Stimulated activated CD8-positive, alpha-beta memory T cell treated with anti-CD3 and anti-CD28 coated beads, Interleukin-2, amount 100 ng/mL, for 1 hour (primary cell): ENCODE measurements at places on chromosomes 6 and 20.

DNA sequence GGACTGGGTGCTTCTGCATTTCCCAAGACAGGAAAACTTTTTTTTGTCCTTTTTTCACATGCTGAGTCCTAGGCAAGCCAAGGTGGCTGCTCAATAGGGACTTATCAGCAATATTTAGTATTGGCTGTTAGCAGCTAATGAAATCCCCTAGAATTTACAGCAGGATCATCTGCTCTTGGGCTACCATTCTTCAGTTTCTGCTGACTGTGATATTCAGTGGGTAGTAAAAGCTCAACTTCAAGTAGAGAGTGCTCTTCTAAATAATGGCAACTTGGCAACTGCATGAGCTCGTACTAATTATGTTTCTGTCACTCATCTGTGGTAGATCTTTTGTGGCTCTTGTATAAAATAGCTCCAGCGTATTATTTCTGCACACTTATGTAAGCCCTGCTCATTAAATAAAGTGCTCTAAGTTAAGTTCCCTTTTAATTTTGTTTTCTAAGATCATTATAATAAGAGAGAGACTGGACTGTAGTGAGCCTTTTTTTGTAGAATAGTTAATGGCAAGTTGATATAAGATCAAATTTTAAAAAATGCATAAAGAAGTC is 110.3 kb downstream of the SLC35F1 start:
- DNase-seq, result no peak

DNA sequence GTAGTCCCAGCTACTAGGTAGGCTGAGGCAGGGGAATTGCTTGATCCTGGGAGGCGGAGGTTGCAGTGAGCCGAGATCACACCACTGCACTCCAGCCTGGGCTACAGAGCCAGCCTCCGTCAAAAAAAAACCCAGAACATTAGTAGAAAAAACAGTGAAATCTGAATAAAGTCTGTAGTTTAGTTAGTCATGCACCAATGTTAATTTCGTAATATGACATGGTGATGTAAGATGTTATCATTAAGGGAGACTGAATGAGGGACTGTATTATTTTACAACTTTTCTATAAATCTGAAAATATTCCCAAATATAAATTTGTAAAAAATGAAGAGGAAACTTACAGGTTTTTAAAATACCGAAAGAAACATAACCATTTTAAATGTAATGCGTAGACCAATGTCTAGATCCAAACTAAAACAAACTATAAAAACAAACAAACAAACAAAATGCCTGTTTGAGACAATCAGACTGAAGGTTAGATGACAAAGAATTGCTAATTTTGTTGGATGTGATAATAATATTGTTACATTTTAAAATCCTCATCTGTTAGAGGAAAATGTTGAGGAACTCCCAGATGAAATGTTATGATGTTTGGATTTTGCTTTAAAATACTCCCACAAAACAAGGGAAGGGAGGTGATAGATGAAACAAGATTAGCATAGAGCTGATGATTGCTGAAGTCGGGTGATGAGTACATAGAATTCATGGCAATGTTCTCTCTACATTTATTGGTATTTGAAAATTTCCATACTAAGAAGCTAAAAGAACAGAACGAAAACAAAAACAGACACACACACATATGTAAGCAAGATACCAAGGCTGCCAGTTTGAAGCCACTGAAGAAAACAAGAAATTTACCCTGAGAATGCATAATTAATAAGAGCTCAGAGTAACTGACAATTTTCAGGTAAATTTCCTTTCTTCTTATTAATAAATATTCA is 1.8 kb downstream of the GSTA4 start:
- DNase-seq, result no peak

GRCh38 chr6:1870932-1871331 is 261.2 kb downstream of the FOXC1 start:
- DNase-seq, result no peak

DNA sequence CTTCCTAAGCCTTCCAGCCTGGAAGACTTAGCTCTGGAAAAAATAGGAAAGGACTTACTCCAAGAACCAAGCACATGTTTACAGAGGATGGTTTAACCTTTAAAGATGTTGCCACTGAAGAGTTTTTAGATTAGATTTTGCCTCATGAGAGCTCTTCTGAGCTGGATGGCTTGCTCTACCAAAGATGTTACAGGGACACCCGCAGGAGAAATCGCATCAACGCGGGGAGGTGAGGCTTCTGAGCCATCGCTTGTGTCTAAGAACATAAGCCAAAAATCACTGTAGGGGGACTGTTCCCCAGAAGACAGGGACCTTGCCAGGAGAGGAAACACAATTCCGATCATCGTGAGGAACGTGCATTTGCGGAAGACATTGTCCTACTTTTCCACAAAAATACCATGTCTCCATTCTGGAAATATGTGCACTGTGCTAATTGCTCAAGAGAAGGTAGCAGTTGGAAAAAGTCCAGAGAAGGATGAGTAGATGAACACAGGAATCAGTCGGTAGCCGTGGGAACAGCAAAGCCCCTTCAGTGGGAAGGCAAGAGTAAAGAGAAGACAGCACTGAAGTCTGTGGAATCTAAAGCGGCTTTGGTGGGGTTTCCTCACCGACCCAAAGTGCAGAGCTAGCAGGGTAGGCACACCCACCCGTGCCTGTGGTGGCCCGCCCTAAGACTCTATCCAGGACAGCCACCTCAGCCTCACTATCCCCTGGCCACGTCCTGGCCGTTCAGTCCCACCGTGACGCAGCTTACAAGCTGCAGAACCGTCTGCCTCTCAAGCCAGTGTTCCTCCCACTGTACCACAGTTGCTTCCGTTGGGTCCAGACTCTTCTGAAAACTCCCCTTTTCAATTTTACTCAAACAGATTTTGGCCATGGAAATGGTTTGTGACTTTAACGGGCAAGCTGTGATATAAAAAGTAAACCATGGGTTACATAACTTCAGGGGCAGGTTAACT is 334.8 kb downstream of the NRN1 start:
- no peak for DNase-seq

DNA sequence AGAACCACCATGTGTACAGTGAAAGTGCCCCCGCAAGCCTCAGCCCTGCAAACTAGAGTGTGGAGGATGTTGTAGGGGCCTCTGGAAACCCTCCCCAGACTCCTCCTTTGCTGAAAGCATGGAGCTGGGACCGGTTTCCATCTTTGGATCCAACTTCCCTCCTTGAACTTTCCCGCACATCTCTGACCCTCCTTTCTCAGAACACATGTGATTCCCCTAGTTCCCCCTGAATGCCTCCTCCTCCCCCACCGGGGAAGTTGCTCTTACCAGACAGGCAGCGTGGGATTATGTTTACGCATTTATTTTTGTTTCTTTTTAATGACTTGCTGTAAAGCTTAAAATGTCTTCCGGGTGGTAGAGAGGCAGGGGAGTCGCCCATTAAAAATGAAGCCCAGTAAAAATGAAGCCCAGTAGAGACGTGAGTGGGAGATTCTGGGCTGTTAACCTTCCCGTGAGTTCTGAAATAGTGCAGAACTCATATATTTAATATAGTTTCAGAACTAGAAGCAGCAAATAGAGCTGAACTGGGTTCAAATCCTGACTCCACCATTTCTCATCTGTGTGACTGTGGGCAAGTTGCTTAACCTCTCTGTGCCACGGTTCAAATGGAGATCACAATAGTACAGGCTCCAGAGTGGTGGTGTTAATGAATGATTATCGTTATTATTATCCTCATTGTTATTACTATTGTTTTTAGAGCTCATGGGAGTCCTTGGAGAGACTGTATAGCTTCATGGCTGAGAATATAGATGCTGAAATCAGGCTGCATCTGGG is 8.0 kb upstream of the PTPN1 start:
- no peak for DNase-seq

- no peak for DNase-seq
Measured at GRCh38 chr6:139327038-139327437, 35.2 kb upstream of the TXLNB start.

DNA sequence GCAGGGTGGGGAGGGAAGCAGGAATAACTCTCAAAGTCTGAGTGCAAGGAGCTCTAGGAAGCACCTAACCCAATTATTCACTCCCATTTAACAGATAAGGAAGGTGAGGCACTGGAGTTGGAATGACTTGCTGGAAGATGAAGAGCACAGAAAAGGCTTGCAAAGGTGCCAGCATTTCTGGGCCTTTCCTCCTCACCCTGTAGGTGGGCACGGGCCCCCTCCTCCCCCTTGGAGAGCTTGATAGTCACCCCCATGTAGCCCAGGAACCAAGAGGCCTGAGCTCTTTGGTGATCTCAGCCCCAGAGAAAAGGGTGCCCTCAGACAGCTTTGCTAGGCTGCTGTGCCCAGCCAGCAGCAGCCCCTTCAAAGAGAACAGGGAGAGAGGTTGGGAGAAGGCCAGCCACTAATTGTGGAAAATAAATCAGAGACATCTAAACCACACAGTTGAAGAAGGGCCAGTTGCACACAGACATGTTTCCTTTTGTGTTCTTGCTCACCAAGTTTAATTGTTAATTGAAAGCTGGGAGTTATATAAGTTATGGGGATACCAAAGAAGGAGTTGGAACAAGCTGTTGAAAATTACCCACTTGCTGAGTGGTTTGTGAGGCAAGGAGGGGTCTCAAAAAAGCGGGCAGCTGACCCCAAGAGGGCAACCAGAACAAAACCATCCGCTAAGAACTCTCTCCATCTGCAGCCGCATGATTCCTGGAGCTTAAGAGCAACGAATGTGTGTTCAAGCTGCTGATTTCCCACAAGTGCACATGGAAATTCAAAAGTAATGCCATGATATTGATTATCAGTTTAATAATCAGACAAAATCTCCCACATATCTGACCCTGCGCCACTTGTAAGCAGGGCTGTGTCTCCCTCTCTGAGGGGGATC is 77.0 kb downstream of the MRPL14 start:
- no peak for DNase-seq

- DNase-seq, result no peak
Measured at GRCh38 chr6:17877895-17878440, 109.5 kb downstream of the KIF13A start.

DNA sequence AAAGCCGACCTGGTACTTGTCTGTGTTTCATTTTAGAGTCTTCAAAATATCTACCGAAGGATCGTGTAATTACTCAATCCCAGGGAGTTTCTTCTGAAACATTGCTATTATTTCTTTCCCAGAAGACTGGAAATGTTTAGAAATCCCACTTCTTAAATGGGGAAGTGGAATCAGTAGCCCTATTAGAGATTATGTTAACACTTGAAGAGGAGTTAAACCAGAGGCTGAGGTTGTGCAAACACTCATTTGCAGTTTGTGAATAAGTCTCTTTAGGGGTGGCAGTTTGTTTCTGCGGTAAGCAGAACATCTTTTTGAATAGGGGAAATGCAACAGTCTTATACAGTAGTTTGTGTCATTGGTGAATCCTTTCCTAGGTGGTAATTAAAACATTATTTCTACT is 21.3 kb downstream of the DSP start:
- DNase-seq, result no peak

- DNase-seq, result no peak
Measured at GRCh38 chr6:30037182-30037788, 23.8 kb upstream of the POLR1H start.

- DNase-seq, result no peak
Measured at GRCh38 chr6:170316071-170316470, 9.5 kb downstream of the FAM120B start.

GRCh38 chr6:70599187-70599586 is 32.5 kb downstream of the SDHAF4 start:
- no peak for DNase-seq

DNA sequence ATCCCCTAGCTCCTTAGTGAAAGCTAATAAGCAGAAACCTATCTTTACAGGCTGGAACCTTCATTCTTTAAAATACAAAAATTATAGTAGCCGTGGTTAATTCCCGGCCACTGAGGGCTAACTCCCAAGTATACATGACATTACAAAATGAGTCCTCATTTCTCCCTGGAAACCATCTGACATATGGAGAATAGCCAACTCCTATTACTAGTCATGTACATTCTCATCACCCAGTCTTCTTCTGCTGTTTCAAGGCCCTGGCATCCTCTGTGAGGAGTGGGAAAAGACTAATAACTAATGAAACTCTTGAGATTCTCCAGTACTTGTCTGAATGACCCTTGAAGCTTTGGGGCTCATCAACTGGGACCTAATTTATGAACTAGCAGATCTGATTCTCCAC is 30.2 kb downstream of the CSNK2A1 start:
- DNase-seq, result no peak

DNA sequence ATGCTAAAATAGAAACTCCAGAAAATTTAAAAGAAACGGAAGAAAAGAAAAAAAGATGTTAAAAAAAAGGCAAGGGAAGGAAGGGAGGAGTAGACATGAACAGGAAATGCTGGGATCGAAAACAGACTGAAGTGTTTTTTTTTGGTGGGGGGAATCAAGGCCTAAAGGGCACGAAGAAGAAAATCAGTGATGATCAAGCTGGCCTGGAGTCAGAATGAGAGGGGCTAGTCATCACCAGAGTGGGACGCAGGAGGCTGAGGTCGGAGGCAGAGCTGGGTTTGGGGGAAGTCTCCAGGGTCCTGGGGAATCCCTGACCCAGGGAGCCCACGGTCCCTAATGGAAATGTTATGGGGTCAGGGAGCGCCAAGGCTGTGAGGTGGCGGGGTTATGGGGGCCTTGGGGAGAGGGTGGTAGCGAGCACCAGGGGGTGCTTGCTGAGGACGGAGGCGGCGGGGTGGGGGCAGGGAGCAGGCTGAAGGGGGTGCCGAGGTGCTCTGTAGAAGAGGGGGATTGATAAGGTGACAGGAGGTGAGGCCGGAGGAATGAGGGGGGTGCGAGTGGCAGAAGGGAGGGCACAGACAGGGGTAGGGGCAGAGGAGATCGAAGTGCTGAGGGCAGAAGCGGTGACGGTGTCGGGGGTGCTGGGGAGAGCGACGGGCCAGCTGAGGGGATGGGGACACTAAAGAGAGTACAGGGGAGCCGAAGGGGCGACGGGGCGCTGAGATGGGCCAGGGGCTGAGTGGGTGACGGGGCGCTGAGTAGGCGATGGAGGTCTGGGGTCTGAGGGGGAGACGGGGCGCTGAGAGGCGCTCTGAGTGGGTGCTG is 684 bp downstream of the ZNFX1 start:
- no peak for DNase-seq

DNA sequence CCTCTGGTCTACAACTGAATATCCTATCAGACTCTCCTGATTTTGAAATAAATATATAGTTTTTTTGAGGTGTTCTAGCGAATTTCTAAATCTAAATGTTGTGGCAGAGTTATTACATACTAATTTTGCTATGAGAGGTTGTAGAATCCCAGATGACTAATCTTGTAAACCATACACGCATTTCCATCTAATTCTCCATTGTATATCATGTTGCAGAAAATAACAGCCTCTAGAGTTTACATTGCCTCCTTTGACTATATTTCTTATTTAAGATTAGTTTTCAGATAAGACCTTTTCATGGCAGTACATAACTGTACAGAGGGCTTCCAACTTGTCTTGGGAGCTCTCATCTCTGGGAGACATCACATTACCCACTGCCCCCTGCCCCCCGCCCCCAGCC is 22.9 kb downstream of the PTPN1 start:
- no peak for DNase-seq
